ENCODE measurements at places on chromosomes 2 and 18. TPM values are rescaled to one million over a fixed set of nuclear protein-coding genes. Genes with fewer than 3 reads are reported as not detected.
A peak's percentile ranks its signal among the peaks of the same experiment; 100 is the strongest.

LIMS4 gene
- total RNA-seq = 2.4 TPM

MOGAT1 gene
- total RNA-seq = 0.56 TPM

SERPINB12 gene
- total RNA-seq = not detected

- DNase-seq = no peak
Observed at GRCh38 chr2:239250216-239251081, 150.4 kb downstream of the HDAC4 start.

SKA1 gene
- not detected for total RNA-seq

DNA sequence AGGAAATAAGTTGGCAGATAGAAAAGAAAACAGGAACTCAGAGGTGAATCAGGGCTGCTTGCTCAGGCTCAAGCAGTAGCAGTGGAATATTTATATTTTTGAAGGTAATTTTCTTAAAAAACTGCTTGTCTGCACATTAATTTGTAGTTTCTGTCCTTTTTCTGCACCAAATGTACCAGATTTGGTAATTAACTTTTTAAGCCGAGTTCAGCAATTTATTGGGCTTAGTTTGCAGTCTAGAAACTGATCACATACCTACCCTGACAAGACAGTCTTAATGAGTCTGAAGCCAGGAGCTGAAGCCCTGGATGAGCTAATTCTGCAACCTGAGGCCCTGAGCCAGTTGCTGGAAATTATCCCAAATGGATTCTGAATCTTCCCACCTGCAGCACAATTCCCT is 647.0 kb downstream of the TDRD15 start:
- DNase-seq = no peak

DNA sequence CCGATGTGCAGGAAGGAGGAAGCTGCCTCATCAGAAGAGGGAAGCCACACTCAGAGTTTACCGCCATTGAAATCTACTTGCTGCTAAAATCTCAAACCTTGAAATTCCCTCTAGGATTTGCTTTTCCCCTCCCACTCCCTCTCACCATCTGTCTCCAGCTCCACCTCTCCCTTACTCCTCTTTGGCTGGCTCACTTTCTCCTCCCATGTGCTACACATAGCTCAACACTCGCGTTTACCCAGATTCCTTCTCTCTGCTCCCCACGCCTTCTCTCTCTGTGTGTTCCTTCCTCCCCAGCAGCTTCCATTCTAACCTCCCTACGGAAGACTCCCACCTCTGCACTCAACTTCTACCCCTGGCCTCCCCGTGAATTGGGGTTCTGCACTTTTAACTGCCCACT is 143.1 kb downstream of the DNER start:
- no peak for DNase-seq

GRCh38 chr18:59884351-59884750 is 15.4 kb upstream of the PMAIP1 start:
- no peak for DNase-seq

TLX2 gene
- total RNA-seq = not detected

DNA sequence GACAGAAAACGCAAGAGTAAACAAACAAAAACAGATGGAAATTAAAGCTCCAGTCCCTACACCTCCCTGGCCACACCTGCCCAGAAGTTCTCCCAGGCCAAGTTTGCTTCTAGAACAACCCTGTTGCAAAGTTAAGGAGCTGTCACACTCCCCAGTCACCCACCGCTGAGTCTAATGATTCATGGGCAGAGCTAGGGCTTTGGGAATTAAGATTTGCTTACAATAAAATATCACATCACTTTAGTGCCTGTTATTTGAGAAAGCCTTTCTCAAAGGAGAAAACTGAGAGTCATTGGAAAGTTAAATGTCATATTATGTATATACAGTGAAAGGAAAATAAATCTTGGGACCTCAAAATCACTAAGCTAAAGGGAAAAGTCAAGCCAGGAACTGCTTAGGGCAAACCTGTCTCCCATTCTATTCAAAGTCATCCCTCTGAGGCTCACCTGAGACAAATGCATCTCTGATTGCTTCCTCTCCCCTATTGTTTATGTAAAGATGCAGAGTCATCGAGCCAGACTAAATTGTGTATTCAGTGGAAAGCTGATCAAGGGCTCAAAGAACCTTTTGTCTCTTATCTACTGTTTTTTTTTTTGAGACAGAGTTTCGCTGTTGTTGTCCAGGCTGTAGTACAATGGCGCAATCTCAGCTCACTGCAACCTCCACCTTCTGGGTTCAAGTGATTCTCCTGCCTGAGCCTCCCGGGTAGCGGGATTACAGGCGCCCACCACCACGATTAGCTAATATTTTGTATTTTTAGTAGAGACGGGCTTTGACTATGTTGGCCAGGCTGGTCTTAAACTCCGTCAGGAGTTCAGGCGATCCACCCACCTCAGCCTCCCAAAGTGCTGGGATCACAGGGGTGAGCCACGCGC is 2.8 kb downstream of the CRYGB start:
- DNase-seq = no peak

REG3G gene
- total RNA-seq = not detected

DNA sequence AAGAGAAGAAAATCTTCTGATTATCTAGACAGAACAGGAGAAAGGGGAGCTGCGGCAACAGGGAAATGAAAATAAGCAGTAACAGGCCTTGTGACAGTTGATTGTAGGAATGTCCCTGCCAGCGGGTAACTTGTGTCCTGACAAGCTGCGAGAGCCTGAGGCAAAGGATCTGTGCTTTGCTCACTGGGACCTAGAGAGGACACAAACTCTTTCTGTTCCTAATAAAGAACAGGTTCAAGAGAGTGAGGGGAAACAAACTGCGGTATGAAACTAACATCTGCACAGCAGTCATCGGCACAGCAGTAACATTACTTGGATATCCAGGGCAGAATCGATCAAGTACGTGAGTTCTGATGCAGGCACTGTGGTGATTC is 103.7 kb upstream of the THOC1 start:
- DNase-seq = peak; percentile 32

SCN2A gene
- 0.05 TPM for total RNA-seq

GRCh38 chr18:35592298-35592697 is 10.8 kb downstream of the GALNT1 start:
- DNase-seq = no peak

- no peak for DNase-seq
Observed at GRCh38 chr2:156845806-156846558, 409.8 kb downstream of the GPD2 start.

DNA sequence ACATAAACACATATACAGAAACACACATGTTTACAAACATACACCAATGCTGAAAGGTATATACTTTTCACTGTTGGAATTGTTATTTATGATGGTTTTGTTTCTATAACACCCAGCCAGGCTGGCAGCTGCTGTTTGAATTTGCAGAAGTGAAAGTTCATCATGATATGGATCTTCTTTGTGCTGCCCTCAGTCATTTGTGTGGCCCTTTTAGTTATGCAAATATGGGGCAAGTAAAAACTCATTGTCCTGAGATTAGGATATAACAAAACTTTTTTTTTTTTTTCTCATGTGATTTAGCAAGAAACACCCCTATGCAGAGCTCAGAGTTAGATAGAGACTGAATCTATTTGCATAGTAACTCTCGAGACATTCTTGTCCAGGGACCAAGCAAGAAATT is 714.1 kb downstream of the KCNJ3 start:
- DNase-seq = no peak

DNA sequence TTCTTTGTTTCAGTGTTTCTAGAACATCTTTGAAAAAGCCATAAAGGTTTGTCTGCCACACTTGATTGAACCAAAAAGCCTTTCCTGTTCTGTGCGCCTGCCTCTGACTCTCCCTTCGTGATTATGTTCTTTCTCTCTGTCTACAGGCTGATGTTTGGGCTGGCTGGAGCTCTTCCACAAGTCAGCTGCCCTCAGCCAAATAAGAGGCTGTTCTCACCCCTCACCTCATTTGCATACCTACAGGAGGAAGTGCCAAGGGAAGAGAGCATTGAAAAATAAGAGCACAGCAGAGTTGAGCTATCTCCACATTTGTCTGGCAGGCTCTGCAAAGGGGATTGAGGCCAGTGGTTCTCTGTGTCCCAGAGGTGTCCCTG is 15.8 kb downstream of the INPP5D start:
- DNase-seq = no peak

DNA sequence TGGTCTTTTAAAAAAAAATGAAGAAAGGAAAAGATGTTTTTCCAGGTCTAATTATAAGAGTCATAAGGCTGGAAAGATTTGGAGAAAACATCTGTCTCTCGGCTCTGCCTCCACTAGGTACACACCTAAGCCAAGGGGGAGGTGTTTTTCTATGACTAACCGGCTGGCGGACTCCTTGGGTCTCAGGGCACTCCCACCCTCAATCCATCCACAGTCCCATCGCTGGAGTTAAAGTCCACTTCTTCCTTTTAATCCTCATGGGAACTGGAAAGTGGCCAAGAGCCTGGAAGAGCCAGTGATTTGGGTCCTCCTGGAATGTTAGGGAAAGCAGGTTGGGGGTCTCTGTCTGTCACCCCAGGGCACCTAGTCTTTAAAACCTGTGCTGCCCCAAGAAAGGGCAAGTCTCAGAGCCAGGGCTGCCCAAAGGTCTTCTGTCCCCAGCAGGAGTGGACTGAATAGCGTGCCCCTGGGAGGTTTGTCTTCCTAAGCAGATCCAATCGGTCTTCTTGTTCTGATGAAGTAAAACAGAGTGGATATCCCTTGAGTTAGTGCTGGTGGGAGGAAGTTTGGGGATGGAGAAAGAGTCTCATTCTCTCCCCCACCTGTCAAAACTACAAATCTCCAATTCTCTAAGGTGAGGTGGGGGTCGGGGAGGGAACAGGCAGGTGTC is 66.4 kb downstream of the MCFD2 start:
- peak; percentile 44 for DNase-seq

RAPGEF4 gene
- total RNA-seq = 11.0 TPM

RAB17 gene
- 3.7 TPM for total RNA-seq

GRCh38 chr18:42752916-42753315 is 362.6 kb downstream of the RIT2 start:
- no peak for DNase-seq

DNA sequence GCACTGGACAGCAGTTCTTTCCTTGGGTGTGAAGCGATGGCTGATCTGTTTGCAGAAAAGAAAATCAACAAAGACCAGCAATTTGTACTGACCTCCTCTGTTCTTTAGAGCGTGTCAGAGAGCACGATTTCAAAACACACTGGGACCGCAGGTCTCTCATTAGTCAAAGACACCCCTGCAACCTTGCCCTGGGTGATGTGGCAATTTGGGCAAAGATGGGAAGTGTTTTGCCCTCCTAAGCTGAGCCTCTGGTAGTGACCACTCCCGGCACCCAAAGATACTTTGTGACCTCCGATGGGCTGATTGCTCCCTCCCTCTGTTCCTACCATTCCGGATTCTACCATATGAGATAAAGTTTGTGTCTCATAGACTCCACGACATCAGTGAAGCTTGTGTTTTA is 18.2 kb upstream of the CLIP4 start:
- DNase-seq = no peak

DNAJC10 gene
- total RNA-seq = 36.5 TPM

- no peak for DNase-seq
Observed at GRCh38 chr18:47928466-47928865, 2.0 kb downstream of the SMAD2 start.

- DNase-seq = no peak
Observed at GRCh38 chr18:13577781-13578180, 148.6 kb downstream of the FAM210A start.

TBR1 gene
- not detected for total RNA-seq

DNA sequence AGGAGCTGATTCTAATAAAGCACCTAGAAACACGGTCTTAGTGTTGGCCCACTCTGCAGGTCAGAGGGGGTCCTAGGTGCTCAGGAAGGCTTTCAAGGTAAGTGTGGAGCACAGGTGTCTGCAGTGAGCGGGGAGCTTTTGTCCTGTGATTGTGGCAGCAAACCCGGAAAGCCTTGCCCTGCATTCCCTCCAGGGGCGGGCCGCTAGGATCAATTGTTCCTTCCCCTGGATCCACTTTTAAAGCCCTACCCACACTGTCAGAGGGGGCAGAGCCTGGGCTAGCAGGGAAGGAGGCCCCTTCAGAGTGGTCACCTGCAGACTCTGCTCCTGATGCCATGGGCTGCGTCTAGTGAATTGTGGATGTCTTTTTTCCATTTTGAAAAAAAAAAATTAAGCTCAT is 176.0 kb downstream of the CTIF start:
- DNase-seq = no peak

DNA sequence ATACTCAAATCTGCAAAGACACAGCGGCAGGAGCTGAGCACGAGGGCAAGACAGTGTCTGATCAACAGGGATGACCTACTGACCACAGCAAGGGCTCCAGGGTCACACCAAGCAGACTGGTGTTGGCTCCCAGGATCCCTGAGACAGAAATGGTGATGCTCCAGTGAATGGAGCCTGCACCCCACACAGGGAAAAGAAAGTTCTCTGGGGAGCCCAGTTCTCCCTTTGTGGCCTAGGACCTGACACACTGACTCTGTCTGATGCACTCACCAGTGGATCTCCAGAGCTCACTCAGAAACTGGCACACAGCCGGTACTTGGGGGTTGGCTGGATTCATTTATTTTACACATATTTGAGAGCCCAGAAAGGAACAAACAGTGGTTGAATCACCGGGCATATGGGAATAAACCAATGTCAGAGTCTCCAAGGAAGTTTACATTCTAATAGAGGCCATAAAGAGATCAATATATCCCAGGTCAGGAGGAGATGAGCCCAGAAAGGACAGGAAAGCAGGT is 215.6 kb upstream of the ARL4C start:
- DNase-seq = no peak

- no peak for DNase-seq
Observed at GRCh38 chr2:230209422-230210051, 10.2 kb downstream of the SP110 start.

TMEM178A gene
- 4.6 TPM for total RNA-seq

- DNase-seq = no peak
Observed at GRCh38 chr2:24873619-24874018, 46.4 kb downstream of the ADCY3 start.

TTN gene
- 2,645 TPM for total RNA-seq

DNA sequence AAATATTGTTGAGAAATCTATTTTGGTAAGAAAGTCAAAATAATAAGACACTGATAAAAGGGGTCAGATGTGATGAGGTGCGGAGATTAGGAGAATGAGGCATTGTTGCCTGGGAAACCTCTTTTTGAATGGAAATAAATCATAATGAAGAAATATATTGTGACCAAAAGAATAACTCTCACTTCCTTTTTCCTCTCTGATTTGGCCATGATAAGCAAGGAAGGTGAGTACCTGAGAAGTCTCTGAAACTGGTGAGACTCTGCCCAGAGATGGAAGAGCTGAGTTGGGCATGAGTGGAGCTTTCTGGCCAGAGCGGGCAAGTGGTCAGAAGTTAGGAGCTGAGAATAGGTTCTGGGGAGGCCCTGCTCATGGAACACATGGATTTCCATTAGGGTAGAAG is 11.8 kb downstream of the LAMA3 start:
- no peak for DNase-seq

DNA sequence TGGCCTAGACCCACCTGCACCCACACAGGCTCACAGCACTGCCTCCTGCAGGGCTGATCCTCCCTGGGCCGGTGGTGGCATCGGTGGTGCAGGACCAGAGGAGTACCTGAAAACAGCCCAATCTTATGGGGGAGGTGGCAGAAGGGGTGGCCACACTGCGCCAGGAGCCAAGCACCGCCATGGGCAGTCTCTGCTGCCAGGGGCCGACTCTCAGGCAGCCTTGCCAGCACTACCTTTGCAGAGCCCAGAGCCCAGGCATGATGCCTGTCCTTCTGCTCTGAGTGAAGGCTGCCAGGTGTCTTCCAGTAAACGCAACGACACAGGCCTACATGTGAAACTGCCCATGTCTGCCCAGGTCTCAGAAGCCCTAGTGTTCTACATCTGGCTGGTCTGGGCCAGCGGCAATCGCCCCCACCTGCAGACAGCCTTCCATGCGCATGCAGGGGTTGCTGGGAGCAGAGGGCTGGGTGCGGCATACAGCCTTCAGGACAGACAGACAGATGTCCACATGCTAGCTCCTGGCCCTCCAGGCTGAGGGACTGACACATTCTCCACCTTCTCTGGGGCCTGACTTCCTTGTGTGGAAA is 6.8 kb downstream of the HS6ST1 start:
- DNase-seq = no peak

GRCh38 chr2:9679218-9679617 is 48.4 kb upstream of the YWHAQ start:
- DNase-seq = no peak

Data from heart left ventricle (tissue), 16 donors.